ENCODE measurements at places on chromosomes 5 and 9.

DNA sequence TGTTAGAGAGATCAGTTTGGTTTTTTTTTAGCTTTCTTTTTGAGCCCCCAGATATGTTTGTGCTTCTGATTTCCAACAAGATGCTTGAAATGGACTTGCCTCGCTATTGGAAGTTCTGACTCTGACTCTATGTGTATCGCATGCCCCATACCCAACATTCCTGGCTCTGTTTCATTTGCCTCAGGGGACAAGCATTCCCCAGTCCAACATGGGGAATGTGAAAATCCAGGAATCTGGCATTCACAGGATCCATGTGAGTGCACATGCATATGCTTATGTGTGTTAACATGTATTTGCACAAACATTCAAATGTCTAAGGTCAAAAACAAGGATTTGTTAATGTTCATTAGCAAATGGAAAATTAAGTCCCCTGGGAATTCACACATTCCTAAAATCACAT is 233.9 kb downstream of the TLR4 start:
- DNase-seq, result no peak

DNA sequence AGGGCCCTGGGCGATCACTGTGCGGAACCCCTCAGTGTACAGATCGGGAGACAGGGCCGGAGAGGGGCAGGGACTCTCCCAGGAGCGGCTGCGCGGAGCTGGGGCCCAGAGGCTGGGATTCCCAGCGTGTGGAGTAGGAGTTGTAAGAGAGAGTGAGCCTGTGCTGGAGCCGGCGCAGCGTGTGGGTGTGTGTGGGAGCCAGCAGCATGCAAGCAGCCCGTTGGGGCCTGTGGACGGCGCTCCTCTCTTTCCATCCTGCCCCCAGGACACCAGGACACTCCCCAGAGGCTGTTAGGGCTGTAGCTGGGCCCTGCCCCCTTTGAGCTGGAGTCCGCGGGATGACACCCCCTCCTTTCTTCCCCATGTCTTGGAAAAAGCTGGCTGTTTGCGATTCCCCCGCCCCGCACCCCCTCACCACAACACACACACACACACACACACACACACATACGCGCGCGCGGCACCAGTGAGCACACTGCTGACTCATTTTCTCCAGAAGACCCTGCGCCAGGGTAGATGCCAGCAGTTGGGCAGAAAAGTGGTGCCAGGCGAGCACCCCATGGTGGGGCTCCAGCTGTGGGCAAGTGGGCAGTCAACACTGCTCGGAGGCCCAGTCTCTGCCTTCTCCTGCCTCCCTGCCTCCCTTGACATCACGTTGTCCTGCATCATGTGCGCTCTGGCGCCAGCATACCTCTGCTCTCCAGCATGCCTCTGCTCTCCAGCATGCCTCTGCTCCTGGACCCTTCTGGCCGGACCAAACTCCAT is 1.5 kb downstream of the COL27A1 start:
- DNase-seq, result no peak

DNA sequence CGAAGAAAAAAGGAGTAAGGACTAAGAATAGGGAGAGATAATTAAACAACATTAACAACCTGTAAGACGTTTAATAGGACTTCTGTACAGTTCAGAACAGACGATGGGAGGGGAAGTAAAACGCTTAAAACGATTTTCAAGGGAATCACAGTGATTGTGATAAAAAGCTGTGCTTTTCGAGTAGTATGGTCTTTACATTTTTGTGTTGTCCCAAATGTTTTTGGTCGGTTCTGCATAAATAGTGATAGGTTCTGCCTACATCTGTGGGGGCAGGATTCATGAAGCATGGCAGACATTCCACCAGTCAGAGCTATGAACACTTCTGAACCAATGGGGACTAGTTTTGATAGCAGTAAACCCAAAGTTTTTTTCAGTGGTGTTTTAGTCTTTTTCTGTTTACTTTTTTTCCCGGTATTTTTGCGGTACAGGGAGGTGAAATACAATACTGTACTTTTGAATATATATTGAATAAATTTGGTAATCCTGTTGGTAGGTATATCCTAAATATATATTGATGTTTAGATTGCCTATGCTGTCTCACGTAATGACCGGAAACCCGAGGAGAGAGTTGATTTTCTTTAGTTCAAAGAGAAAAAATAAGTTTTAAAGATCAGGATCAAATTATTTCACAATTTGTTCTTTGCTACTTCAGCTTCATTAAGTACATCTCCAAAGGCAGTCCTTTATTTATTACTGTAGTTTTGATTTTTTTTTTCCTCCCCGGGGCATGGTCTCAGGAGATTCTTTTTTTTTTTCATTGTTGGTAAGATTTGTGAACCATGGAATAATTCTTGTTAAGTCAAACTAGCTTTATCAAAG is 1.3 kb downstream of the ERBIN start:
- DNase-seq, result peak; percentile 20

- no peak for DNase-seq
Observed at GRCh38 chr5:134997015-134997414, 29.3 kb downstream of the CATSPER3 start.

DNA sequence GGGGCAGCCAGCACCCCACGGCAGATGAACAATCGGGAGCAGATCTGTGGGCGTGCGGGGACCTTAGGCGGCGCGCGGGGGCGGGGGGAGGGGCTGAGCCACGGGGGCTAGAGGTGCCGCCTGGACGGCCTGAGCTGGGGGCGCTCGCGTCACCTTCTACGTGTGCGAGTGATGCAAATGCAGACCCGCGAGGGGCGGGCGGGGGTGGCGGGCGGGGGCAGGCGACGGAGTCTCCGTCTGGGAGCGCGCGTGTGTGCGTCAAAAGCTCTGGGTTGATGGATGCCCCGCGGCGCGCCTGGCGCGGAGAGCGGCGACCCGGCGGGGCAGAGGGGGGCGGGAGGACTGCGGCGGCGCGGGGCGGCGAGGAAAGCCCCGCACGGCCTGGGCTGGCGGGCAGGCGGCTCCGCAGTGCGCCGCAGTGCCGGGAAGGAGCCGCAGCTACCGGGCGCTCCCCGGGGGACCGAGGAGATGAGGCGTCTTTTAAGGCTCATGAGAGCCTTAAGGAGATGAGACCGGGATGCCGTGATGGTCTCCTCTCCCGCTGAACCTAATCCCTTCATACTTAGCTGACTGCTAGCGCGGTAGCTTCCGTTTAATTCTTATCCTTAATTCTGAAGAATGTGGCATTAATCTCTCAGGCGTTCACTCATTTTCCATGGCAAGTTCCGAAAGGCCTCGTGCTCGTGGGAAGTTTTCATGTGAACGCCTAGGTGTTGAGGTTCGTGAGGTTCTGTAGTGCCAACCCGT is 1.5 kb downstream of the SV2C start:
- no peak for DNase-seq

DNA sequence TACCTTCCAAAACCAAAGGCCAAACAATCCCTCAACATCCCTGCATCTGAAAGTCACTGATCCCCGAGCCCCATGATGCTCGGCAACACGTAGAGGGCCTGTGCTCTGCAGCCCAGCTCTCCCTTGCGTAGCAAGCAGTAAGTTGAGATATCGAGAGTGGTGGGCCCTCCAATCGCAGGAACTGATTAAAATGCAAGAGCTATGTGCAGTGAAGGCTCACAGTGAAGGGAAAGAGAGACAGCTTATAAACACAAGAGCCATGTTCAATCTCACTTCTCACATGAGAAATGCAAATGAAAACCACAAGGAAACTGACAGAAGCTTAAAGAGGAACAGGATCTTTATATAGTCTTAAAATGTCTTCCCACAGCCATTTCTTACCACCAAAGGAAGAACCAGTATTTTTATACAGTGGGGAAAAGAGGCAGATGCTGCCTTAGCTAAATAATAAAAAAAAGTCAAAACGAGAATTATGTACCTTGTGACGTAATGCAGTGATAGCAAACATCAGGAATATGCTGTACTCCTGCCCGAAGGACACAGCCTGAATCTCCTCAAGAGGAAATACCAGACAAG is 24.6 kb downstream of the TTF1 start:
- no peak for DNase-seq

- DNase-seq, result no peak
Observed at GRCh38 chr9:137234055-137234697, 3.5 kb downstream of the SLC34A3 start.

Measured in CD4-positive, alpha-beta T cell treated with Interleukin-6 for 4 hours (primary cell).